Stimulated activated CD4-positive, alpha-beta T cell treated with anti-CD3 and anti-CD28 coated beads, TNF-alpha, amount 100 ng/mL, for 1 hour (primary cell): ENCODE measurements at places on chromosomes 2 and 18.

GRCh38 chr2:184367211-184367610, 231.1 kb upstream of the ZNF804A start:
- no peak for DNase-seq

DNA sequence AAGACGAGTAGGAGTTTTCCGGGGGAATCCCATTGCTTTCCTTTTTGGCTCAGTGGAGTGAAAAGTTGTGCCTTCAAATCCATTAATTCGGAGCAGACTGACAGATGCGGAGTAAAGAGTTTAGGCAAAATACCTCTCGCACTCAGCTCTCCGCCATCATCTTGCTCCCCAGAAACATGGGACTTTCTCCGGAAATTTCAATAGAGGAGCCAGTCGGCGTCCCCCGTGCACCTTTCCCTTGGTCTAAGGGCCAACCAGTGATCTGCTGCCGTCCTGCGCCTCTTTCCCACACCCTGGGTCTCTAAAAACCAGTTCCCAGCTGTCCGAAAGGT, 318 bp downstream of the TYW5 start:
- no peak for DNase-seq

GRCh38 chr2:48574353-48575287, 43.0 kb upstream of the GTF2A1L start:
- no peak for DNase-seq

- DNase-seq: no peak
Measured at GRCh38 chr2:27809761-27810241, 38.3 kb downstream of the MRPL33 start.

DNA sequence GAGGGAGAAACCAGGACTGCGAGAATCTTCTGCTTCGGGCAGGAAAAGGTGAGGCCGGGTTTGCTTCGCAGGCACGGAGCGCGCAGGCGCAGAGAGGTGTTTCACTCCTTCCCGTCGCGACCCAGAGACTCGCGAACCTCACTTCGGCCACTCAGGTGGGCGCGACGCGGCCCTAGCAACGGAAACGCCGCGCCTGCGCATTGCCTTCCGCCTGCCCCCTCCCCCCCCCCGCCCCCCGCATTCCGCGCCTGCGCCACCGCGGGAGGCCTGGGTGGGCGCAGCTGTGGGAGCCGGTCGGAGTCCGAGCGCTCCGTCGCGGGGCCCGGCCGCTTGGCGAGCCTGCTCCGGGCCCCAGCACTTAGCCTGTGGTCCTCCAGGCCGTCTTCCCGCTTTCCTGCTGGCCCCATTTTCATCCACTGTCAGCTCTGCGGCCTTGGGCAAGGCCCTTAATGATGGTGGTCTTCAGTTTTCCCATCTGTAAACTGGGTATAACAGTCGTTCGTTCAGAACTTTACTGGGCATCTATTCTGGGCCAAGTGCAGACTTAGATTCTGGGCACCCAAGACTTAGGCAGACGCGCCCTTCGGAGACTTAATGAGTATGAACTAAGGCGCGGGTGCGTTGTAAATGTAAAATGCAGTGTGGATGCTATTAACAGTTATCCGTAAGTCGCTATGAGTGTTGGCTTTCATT, 62.1 kb upstream of the ACKR3 start:
- peak; percentile 5 for DNase-seq

DNA sequence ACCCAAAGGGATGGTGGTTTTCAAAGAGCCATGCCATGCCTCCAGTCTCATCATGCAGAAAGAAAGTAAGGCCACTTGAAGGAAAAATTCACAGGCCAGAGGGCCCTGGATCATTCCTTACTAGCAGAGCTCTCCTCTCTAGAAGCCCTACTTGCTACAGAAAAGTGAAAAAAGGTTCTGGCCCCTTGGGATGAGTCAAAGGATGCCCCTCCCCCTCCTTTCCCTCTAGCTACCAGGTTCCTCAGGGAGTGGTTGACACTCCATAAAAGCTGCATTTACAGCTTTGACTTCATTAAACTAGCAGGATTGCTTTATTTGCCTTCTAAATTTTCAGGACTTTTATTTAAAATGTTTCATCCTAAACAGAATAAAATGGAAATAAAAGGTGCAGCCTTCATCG, 21.2 kb downstream of the OSR1 start:
- DNase-seq: no peak

DNA sequence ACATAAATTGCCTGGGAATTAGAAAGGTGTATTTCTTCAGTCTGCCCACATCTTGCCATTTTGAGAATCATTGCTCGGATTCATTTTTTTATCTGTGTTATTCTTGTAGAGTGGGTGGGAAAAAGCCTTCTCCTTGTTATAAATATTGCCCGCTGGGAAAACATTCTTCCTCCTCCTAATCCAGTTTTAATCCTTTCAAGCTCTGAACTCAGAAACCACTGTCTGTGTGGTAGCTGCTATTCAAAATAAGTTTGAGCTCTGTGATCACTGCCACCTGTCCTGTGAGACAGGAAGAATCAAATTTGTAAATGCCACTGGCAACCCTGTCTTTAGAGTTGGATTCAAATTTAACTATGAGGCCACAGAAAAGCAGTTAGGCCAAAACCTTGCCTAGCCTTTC, 1875.2 kb upstream of the PIK3C3 start:
- DNase-seq: no peak
